ENCODE measurements at places on chromosomes 11 and 22. TPM values are rescaled to one million over a fixed set of nuclear protein-coding genes. Genes with fewer than 3 reads are reported as not detected.

GRCh38 chr22:47996446-47996857, 1234.0 kb downstream of the TBC1D22A start:
- DNase-seq: no peak

DNA sequence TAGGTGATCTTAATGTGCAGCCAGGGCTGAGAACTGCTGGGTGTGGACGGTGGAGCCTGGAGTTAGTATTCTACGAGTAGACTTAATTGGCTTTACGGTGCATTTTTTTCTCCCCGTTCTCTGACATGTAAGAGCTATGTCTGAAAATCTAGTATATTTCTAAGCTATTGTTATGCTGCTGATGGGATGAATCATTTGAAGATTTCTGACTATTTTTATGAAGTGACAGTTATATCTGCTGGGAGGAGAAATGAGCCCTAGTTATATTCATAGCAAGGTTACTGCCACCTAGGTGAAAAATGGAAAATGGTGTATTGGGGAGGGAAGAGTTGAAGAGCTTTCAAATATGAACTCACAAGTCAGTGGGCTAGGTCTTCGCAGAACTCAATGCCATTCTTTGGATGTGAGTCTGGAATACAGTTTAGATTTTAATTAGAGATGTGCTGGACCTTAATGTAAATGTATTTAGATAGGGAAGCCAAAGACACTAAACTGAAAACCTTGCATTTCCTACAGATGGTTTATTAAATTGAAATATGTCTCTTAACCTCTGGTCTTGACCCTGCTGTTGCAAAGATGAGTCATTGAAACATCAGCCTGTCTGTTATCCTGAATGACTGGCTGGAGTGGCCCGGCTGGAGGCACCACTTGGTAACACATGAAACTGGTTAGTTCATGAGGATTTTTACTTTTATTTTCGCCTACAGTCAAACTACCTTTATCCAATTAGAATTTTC, 293.7 kb downstream of the DDX10 start:
- DNase-seq: peak; percentile 39

TTC12 gene
- total RNA-seq: 9.8 TPM

- peak; percentile 14 for DNase-seq
Measured at GRCh38 chr11:1152316-1153104, 5.2 kb upstream of the MUC5AC start.

GRCh38 chr11:117883063-117883462, 6.6 kb upstream of the FXYD6 start:
- DNase-seq: no peak

DNA sequence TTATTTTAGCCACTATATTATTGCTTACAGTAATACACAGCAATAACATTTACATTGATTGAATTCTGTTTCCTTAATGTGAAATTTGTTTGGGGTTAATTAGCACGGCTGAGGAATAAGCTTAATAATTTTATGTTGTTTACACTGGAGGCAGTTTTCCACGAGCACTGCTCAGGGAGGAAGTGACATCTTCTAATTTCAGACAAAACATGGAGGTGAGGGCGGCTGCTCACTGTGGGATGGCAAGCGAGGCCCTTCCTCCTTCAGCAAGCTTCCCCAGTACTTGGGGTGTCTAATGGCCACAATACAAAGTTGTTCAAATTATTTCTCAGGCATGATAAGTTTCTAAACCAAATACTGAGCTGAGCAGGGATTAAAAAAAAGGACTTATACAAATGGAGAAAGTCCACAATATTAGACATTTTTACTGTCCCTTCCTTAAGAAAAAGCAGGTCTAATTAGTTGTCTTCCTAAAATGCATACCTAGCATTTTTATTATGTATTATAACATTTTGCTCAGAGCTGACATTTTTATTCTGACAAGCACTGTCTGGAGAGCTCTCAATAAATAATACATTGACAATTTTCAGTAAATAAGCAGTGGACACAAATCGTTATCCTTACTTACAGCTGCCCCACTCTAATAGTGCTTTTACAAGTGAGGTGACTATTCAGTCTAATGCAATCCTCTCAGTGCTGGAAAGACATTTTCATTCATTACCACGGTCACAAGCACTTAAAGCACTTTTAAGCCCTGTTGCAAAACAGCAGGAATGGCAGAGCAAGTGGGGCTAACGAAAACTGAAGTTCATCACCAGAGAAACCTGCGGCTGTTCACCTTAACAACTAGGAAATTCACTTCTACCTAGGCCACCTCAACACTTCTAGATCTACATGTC, 56.2 kb downstream of the SOX6 start:
- no peak for DNase-seq

SCUBE2 gene
- total RNA-seq: 1.1 TPM

DNA sequence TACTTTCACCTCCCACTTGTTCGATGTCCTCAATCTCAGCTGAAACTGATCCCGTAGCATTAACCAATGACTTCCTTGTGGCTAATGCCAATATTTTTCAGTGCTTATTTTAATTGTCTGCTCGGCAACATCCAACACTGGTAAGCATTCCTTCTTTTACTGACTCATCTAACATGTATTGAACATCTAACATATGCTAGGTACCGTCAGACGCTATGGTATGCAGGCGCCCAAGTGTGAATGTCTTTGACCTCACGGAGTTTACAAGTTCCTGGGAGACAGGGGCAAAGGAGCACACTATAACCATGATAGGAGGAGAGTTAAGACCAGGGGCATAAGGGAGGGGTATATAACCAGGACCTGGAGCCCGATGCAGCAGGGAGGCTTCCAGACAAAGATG, 1.7 kb downstream of the BRMS1 start:
- no peak for DNase-seq

GRCh38 chr11:69377029-69377952, 83.3 kb downstream of the MYEOV start:
- no peak for DNase-seq

- DNase-seq: peak; percentile 33
Measured at GRCh38 chr11:122523846-122524805, 131.4 kb upstream of the UBASH3B start.
